ENCODE measurements at places on chromosomes 12 and 14. TPM values are rescaled to one million over a fixed set of nuclear protein-coding genes. Genes with fewer than 3 reads are reported as not detected.

The TMEM119 gene
- 72.5 TPM for total RNA-seq

The WDHD1 gene
- total RNA-seq = 3.0 TPM

The C12orf75 gene
- 120 TPM for total RNA-seq

The IQSEC3 gene
- 3.2 TPM for total RNA-seq

DNA sequence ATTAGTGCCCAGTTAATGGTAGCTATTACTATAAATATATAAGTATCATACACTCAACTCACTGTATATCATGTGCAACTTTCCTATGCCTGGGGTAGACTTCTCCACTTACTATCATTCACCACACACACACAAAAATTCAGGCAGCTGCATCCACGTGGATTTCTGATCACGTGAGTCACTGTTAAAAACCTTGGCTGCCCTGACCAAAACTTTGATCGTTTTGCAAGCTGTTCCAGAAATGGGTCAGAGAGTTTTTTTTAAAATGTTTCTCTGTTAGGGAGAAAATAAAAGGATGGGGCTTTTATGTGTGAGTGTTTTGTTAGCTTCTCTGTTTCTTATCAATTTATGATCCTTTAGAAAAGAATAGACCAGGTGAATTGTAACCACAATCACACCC is 198.2 kb upstream of the CNOT2 start:
- no peak for DNase-seq

GRCh38 chr12:63862187-63862968 is 17.9 kb downstream of the SRGAP1 start:
- DNase-seq = no peak

DNA sequence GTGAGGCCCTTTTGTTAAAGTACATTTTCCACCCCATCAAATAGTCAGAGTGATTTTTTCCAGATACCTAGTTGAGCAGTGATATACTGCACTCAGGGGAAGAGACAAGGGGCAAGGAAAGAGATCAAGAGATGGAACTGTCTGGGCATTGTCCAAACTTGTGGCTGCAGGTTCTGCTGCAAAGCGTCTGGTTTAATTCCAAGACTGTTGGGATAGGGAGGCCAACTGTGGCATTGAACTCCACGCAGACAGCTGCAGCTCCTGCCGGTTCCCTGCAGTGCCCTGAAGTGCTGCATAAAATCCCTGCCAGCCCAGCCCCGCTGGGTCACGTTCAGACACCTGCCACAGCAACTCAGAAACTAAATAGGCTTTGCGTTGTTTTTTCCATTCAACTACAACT is 30.5 kb downstream of the RPH3A start:
- no peak for DNase-seq

- DNase-seq = peak; percentile 70
These were observed 38.4 kb downstream of the RTL1 start for GRCh38 chr14:100864960-100865681.

DNA sequence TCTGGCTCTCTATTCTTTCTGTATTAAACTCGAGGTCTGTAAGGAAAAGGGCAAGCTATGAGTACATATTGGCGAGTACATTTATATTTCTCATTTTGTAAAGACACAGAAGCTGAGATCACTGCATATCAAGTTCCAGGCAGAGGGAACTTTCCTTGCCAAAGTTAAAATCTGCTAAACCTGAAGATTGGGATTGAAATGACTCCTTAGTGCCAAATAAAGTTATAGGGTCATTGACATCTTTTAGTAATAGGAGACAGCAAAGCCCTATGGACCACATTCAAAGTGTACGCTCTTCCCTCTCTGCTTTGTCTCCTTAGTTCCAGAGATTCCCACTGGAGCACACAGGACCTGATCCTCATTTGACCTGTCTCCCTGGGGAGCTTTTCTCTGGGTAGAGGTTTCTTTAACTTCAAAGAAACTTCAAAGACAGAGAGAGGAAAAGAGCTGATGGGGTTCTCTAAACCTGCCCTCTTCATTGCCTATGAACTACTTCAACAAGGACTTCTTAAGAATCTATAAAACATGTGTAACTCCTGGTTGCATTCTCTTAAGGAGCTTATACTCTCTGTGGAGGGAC is 42.6 kb upstream of the PTPRR start:
- DNase-seq = no peak

DNA sequence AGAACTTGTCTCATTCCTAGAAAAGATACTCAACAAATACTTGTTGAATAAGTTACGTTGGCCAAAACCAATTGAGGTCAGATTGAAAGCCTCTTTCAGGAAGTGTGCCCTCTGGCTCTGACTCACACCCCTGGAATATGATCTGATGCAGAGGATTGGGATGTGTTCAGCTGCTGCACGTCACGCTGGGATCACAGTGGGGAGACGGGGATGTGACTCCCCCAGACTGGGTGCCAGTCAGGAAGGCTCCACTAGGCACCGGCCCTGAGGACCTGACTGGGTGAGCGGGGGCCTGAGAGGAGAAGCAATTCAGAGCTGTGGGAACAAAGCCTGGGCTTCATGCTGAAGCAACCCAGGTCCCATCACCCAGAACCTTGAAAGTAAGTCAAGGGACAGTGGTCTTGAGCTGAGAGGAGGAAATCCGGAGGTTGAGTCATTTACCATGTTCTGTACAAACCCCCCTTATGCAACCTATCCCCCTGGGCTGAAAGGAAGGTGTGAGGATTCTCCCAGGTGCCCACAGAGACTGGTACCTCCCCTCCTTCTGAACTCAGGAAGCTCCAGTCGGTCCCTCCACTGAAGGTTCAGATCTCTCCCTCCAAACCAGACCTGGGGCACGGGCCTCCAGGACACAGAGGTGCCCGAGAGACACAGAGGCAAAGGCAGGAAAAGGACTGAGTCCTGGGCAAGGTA is 3.9 kb downstream of the CEBPE start:
- peak; percentile 90 for DNase-seq

DNA sequence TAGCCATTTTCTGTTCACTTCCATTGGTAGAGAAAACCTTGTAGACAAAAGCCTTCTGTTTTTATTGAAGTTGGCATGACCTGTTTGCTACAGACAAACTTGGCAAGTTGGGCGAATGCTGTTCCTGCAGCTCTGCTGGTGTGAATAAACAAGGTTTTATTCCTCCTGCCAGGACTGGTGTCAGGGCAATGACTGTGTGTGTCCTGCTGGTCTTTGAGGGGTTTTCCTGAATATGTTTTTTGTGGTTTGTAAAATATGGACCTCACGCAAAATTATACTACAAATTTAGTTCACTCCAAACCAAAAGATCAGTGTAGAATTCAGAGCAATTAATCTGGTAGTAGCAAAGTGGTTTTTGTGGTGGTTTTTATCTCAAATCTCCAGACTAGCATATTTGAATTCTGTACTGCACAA is 140.8 kb downstream of the ERC1 start:
- DNase-seq = no peak

All from posterior vena cava (tissue), 2 donors.